Activated naive CD4-positive, alpha-beta T cell treated with anti-CD3 and anti-CD28 coated beads, Interleukin-2, amount 50 U/mL, for 72 hours (primary cell): ENCODE measurements at places on chromosomes 4 and X. TPM values are rescaled to one million over a fixed set of nuclear protein-coding genes. Genes with fewer than 3 reads are reported as not detected.

FANCB gene
- 21.8 TPM for total RNA-seq

TLL1 gene
- total RNA-seq, result not detected

SERTM2 gene
- not detected for total RNA-seq

RASGEF1B gene
- total RNA-seq, result 10.8 TPM

SYNPO2 gene
- total RNA-seq, result 0.27 TPM

MTNR1A gene
- total RNA-seq, result not detected

SFRP2 gene
- not detected for total RNA-seq

CTAG1B gene
- total RNA-seq, result not detected

HELT gene
- total RNA-seq, result not detected

TRAM1L1 gene
- not detected for total RNA-seq

FAT1 gene
- not detected for total RNA-seq

TKTL1 gene
- total RNA-seq, result 0.56 TPM

NOX1 gene
- not detected for total RNA-seq

HSD17B10 gene
- 86.3 TPM for total RNA-seq
